ENCODE measurements at places on chromosomes 4 and X. TPM values are rescaled to one million over a fixed set of nuclear protein-coding genes. Genes with fewer than 3 reads are reported as not detected.

Gene HGFAC
- total RNA-seq: not detected

Gene CDX4
- total RNA-seq: not detected

Gene FANCB
- total RNA-seq: 5.4 TPM

Gene GPR34
- 1.5 TPM for total RNA-seq

Gene SLC34A2
- total RNA-seq: under 0.01 TPM

Gene ODAM
- total RNA-seq: not detected

Gene RPS6KA6
- total RNA-seq: 0.21 TPM

Gene ASB9
- 1.3 TPM for total RNA-seq

Gene INTS6L
- total RNA-seq: 20.8 TPM

Measured in mononuclear cell (primary cell).